ENCODE measurements at places on chromosomes 5 and 9. TPM values are rescaled to one million over a fixed set of nuclear protein-coding genes. Genes with fewer than 3 reads are reported as not detected.
A peak's percentile ranks its signal among the peaks of the same experiment; 100 is the strongest.

Gene IFNA13
- total RNA-seq: not detected

Gene ACOT12
- total RNA-seq: not detected

Gene GPR21
- total RNA-seq: 1.4 TPM

Gene POLR3G
- 1.6 TPM for total RNA-seq

DNA sequence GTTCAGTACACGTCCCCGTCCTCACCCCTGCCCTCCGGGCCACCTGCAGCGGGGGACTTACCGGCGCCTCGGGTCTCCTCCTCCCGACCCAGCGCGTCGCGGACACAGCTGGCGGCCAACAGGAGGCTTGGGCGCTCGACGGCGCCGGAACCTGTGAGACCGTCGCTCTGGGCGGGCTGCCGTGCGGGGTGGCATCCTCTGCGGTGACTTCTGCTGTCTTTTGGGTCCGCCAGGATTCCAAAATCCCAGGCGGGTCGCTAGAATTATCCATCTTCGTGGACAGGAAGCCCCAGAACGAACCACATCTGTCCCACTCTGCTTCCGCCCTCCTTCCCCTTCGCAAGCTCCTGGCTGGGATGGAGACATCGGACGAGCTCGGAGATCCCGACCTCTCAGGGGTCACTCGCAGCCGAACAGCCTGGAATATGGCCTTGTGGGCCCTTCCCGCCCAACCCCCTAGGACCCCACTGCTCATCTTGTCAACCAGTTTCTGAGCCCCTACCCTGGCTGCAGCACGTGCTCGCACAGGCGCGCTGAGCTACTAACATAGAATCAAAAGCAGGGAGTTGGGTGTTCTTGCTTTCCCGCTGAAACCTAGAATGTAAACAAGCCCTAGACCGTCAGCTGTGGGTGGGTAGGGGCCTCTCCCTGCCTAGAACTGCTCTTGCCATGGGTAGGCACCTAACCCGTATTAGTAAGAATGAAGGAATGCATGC is 947 bp upstream of the MARCHF3 start:
- H3K36me3 ChIP-seq: no peaks in the 10 kb centered on the region
- H3K4me1 ChIP-seq: peaks cover 16% of the 10 kb centered on the region
- H3K27ac ChIP-seq: peak overlapping the region; percentile 97

DNA sequence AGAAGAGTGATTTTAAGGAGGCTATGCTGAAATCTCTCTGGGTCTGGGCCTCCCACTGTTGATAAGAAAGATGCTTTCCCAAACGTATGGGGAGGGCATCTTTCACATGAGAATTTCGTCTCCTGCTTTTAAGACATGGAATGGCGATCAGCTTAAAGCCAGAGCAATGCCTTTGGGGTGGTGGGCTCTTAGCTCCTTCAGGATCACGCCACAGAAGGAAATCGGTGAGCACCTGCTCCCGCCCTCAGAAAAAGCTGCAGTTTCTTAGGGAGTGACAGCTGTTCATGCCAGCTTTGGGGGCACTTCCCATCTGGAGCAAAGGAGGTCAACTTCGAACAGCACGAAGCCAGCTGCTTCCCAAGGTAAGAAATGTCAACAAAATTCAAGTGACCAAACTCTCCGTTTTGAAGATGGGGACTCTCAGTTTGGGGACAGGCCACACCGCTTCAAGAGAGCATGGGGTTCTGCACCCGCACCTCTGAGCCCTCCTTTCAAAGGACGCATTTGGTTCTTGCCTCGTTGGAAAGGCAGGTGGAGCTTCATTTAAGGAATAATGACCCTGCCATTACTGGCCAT is 39.0 kb downstream of the TRIP13 start:
- no peak for DNase-seq
- H3K4me1 ChIP-seq: no peaks in the 10 kb centered on the region
- H3K4me3 ChIP-seq: no peak overlapping the region
- no peaks in the 10 kb centered on the region for H3K27me3 ChIP-seq

DNA sequence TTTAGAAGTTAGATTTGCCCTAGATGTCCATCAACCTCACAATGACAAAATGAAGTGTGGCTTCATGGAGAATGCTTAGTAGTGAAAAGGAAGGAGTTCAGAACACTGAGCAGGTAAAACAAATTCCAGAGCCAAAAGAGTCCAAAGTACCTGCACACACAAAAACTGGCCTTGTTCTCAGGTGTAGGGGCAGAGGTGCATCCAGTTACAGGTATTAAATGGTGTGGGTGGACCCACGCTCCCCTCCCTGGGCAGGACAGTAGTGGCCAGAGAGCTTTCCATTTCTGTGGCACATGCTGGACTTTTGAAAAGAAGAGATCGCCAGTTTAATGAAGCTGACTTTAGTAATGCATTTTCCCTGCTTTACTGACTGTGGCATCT is 47.2 kb downstream of the SECISBP2 start:
- peaks cover 2% of the 10 kb centered on the region for H3K4me1 ChIP-seq
- H3K4me3 ChIP-seq: no peak overlapping the region
- no peaks in the 10 kb centered on the region for H3K27me3 ChIP-seq
- DNase-seq: no peak

DNA sequence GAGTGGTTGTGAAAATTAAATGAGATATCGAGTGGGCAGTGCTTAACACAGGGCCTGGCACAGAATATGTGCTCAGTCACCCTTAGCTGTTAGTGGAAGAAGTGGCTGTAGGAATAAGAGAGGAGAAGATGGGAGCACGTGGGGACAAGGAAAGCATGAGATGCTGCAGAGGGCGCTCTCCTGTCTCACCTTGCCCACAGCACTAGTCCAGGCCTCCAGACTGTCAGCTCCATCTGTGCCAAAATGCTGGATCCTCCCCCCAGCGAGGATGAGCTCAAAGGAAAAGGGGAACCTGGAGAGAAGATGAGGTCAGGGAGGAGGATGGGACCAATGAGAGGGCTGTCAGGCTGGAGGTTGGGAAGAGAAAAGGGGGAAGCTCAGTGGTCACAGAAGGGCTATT is 12.5 kb downstream of the ARAP3 start:
- no peaks in the 10 kb centered on the region for H3K4me1 ChIP-seq
- no peak for DNase-seq
- H3K36me3 ChIP-seq: peaks cover 5% of the 10 kb centered on the region
